Stimulated activated naive CD8-positive, alpha-beta T cell treated with anti-CD3 and anti-CD28 coated beads, Interleukin-15, amount 100 ng/mL, for 72 hours (primary cell): ENCODE measurements at places on chromosomes 13 and 19.

DNA sequence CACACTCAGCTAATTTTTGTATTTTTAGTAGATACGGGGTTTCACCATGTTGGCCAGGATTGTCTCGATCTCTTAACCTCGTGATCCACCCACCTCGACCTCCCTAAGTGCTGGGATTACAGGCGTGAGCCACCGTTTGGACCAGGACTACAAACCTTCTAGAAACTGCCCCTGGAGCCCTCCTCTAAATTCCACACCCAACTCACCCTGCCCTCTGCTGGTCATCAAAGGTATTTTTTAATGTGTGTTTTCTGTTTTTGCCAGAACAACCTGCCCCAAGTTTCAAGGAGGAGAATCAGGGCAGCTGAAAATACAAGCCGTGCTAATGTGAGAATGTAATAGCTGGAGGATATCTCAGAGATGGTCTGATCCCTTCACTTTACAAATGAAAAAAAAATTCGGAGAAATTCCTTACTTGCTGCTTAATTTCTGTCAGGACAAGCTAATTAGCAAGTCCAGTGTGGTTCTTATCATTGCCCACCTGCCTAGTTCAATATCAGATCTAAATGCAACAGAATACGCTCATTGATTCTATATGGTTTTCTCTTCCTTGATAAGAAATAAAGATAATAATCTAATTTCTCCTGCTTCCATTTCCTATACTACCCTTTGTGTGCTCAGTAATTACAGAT lies 4.1 kb downstream of the ATP8A2 start:
- peak; percentile 39 for DNase-seq

GRCh38 chr13:43157796-43158195 lies 134.4 kb downstream of the DNAJC15 start:
- no peak for DNase-seq

DNA sequence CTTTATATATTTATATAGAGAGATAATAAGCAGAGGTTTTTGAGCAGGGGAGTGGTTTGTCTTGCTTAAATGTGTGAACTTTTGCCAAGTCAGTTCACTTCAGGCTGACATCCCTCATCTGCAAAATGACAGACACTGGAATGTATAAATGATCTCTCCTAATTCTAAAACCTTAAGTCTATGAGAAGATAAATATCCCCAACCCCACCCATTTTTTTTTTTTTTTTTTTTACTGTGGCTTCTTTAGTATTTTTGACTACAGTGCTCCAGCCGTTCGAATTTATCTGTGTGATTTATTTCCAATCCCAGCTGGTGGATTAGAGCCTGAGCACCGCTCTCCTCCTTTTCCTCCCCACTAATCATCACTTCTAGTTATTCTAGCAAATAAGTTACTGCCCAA lies 234.8 kb downstream of the DACH1 start:
- DNase-seq, result no peak

DNA sequence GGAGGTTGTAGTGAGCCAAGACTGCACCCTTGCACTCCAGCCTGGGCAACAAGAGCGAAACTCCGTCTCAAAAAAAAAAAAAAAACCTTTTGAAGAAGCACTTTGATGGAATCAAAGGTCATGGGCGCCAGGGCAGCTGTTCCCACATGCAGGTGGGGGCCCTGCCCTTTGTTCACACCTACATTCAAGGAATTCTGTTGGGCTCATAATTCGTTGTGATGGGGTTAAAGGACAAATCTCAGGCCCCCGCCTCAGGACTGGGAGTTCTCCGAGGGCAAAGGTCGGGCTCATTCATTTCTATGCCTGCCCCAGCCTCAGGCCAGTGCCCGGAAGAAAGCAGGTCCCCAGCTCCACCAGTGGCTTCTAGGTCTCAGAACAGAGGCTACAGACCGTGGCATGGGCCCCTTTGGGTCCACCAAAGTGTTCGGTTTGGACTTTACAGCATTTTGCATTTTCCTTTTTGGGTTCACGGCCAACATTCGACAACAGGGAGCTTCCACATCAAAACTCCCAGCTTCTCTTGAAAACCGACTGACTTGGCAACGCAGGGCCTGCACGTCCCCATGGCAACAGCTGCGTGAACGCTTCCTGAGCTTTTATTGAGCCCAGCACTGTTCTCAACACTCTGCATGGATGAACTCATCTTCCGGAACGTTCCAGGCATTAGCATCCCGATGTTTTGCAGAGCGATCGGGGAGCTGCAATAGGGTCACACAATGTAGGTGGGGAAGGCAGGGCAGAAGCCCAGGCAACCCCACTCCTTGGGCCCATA lies 10.1 kb upstream of the GTF2F1 start:
- DNase-seq, result no peak

DNA sequence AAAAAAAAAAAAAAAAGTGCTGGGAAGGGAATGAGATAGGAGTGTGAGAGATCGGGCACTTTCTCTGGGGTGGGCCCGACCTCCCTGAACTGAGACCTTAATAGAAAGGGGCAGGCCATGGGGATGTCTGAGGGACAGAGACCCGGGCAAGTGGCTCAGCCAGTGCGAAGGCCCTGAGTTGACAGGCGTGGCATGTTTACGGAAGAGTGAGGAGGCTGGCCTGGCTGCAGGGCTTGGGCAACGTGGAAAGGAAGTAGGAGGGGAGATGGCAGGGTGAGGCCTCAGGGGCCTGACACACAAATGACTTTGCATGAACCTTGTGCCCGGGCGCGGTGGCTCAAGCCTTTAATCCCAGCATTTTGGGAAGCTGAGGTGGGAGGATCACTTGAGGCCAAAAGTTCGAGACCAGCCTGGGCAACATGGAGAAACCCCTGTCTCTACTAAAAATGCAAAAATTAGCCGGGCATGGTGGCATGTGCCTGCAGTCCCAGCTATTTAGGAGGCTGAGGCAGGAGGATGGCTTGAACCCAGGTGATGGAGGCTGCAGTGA lies 13.9 kb downstream of the FCHO1 start:
- no peak for DNase-seq

GRCh38 chr13:50572129-50572528 lies 271.4 kb downstream of the DLEU7 start:
- no peak for DNase-seq

DNA sequence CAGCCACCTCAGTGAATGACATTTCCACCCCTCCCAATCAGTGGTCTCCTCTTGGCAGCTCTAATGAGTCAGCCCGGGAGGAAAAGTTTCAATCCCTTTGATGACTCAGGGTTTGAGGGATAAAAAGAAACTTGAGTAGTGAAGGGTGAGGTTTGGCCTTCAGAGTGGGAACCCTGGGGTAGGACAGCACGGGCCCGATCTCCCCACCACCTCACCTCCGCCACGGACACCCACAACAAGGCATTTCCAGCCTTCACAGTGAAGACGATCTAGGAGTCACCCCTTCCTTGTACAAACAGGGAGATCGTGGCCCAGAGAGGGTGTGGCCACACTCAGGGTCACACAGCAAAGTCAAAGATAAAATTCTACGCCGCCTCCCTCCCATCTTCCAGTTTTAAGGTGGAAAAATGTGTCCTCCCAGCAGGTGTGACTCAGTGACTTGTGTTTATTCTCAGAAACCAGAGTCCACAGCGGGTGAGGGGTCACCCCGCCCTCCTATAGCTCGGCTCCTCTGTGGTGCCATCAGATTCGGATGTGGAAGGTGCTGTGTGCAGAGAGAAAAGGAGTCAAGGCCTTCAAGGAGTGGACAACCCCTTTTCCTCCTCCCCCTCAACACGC lies 12.3 kb downstream of the CIB3 start:
- peak; percentile 68 for DNase-seq

DNA sequence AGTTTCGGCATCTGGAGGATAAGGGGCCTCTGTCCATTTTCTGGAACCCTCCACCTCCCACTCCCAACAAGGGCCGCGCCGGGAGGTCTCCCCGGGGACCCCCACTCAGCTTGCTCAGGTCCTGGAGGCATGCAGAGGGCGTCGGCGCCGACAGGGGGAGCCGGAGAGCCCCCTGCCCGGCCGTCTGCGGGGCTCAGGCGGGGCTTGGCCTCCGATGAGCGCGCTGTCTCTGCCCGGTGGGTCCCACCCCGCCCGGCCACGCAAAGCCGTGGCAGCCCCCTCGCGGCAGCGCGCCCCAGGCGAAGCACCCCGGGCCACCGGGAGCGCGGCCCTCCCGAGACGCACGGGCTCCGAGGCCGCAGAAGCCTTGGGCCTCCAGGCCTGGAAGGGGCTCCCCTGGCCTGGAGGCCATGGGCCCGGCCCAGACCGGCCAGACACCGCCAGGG lies 149.7 kb upstream of the ZNF536 start:
- peak; percentile 38 for DNase-seq

DNA sequence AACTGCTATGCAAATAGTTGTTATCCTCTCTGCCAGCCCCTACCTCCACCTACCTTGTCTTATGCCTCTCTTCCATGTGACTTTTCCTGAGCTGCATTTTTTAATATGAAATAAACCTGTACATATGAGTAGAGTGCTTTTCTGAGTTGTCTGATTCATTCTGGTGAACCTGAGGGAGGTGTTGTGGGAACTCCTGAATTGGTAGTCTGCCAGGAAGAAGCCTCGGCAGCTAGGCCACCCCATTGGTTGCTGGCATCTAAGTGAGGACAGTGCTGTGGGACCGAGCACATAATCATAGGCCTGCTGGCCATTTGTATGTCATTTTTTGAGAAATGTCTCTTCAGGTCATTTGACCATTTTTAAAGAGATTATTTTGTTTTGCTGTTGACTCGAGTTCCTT lies 1146.8 kb downstream of the UQCRFS1 start:
- no peak for DNase-seq

DNA sequence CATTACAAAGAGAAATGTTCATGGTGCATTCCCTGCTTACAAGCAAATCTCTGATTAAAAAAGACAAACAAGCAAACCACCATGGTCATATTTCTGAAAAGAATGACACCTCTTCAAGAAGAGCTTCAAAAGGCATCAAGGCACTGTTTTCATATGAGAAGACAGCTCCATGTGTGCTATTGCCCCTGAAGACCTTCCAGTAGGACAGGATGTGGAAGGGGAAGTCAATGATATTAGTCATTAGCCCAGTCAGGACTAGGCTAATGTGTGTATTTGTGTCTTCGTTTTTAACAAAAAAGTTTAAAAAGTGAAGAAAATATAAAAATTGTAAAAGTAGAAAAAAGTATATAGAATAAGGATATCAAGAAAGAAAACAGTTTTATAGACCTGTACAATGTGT lies 534.7 kb upstream of the ARGLU1 start:
- no peak for DNase-seq

DNA sequence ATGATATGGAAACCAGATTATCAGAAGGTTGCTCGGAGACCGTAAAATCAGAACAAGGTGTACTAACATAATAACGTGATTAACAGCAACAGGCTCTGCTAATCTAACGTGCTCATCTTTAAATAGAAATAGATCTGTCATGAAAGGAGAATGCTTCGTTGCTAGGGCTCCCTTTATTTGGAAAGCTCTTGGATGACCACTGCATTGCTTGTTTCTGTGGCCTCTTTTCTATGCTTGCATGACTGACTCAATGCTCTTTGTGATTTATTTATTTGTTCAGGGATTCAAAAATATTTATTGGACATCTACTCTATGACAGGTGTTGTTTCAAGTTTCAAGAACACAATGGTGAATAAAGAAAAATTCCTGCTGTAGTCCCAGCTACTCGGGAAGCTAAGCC lies 22.3 kb upstream of the ZDHHC20 start:
- no peak for DNase-seq

GRCh38 chr19:518598-519231 lies 11.4 kb downstream of the TPGS1 start:
- peak; percentile 55 for DNase-seq
